ENCODE measurements at places on chromosomes 4 and X.

GRCh38 chr4:159229164-159229563 lies 126.3 kb downstream of the RAPGEF2 start:
- DNase-seq = no peak

GRCh38 chr4:81589262-81589661 lies 117.6 kb upstream of the RASGEF1B start:
- no peak for DNase-seq

GRCh38 chrX:119093991-119094735 lies 21.4 kb downstream of the CT47C1 start:
- no peak for DNase-seq

DNA sequence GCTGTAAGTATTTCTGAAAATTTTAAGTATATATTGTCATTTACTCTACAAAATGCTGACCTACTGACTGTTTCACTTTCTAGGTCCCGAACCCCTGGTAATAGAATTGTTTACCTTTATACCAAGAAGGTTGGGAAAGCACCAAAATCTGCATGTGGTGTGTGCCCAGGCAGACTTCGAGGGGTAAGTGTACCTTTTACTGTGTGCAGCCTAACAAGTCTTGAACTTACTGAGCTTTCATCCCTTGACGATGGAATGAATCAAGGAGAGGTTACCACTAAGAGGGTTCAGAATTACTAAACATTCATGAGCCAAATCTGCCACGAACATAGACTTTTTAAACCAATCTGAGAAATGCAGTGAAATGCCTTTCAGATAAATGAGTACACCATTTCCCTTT lies 1.6 kb downstream of the RPL34 start:
- DNase-seq = no peak

GRCh38 chrX:10893976-10894375 lies 217.2 kb upstream of the HCCS start:
- DNase-seq = no peak

- DNase-seq = no peak
Observed at GRCh38 chr4:138259824-138260223, 17.7 kb upstream of the SLC7A11 start.

All from forelimb muscle (tissue), 1 donor.